Left renal cortex interstitium (tissue), 4 donors: ENCODE measurements at places on chromosomes 13 and 19.

- DNase-seq, result no peak
Observed at GRCh38 chr13:44822291-44822690, 167.0 kb downstream of the NUFIP1 start.

- DNase-seq, result no peak
Observed at GRCh38 chr13:24983094-24983493, 112.8 kb upstream of the PABPC3 start.

- DNase-seq, result no peak
Observed at GRCh38 chr19:3692141-3693024, 7.9 kb downstream of the PIP5K1C start.

DNA sequence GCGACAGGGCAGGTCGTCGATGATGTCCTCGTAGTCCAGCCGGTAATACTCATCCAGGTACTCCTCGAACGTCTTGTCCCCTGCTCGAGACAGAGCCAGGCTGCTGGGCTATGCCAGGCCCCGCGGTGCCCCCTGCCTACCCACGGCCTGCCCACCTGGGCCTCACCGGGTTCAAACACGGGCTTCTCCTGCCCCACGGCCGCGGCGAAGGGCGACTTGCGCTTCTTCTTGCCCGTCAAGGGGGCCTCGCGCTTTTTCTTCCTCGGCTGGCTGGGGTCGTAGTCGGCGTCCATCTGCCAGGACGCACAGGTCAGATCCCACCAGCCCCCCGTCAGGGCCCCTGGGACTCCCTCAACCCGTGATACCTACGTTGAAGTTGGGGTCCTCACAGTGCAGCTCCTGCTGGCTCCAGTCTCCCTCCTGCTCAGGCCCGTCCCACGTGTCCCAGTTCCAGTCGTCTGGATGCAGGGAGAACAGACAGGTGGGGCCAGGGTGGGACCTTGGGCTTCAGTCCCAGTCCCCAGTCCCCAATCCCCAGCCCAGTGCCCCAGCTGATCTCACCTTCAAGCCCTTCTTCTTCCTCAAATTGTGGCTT lies 8.1 kb downstream of the KRI1 start:
- DNase-seq, result no peak

DNA sequence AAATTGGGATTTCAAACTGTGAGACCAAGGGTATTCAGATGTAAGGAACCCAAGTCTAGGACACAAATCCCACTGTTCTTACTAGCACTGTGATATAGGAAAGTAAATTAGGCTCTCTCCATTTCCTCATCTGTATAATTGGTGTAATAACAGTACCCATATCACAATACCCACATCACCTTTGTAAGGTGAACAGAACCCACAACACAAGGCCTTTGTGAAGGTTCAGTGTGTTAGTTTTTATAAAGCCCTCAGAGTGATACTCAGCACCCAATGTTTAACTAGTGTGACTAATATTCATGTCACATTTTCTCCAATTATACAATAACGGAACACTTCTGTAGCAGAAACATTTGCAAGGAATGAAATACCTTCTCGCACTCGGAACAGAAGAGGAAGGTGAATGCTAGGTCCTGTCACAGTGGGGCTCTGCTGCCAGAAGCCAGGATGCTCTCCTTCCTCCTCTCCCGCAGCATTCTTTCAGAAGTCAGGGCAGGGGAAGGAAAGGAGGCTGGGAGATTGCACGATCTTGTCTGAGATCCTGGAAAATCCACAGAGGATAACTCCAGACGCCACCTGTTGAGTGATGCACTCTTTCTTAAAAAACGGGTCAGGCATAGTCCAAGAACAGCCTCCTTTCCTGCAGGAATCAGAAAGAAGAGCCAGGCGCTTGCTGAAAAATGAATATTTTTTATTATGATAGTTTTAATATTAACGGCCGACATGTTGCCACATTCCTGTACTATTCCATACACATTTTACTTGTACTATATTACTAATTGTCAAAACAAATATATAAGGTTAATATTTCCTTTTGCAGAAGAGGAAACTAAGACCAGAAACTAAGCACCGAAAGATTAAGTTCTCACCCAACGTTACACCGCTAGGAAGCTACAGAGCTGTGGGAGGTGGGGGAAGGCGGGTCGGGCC lies 762 bp downstream of the ZNF45 start:
- DNase-seq, result no peak

GRCh38 chr19:14166999-14167575 lies 30.7 kb upstream of the ASF1B start:
- no peak for DNase-seq

- DNase-seq, result peak; percentile 31
Observed at GRCh38 chr19:42074513-42075363, 1.2 kb upstream of the ZNF574 start.
